ENCODE measurements at places on chromosomes 5 and 9.

GRCh38 chr9:84314306-84314705 is 26.3 kb downstream of the SLC28A3 start:
- DNase-seq, result no peak

GRCh38 chr5:36723912-36724311 is 117.5 kb downstream of the SLC1A3 start:
- no peak for DNase-seq

- no peak for DNase-seq
Observed at GRCh38 chr9:1683951-1684350, 331.2 kb upstream of the SMARCA2 start.

- no peak for DNase-seq
Observed at GRCh38 chr5:143195491-143195890, 208.0 kb downstream of the NR3C1 start.

DNA sequence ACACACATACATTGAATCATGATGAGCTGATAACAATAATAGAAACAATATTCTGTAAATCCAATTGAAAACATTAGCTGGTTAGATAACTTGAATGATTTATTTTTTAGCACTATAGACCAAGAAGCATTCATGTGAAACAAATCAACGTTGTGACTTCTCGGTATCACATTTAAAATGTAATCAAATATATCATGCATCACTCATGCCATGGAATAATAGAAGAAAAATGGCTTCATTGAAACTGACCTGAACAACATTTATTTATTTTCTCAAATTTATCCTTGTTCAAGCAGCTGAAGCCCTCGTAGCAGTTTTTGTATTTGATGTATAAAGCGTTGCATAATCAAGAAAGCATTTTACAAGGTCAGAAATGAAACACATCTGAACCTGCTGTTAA is 299.6 kb upstream of the CDH18 start:
- DNase-seq, result no peak

DNA sequence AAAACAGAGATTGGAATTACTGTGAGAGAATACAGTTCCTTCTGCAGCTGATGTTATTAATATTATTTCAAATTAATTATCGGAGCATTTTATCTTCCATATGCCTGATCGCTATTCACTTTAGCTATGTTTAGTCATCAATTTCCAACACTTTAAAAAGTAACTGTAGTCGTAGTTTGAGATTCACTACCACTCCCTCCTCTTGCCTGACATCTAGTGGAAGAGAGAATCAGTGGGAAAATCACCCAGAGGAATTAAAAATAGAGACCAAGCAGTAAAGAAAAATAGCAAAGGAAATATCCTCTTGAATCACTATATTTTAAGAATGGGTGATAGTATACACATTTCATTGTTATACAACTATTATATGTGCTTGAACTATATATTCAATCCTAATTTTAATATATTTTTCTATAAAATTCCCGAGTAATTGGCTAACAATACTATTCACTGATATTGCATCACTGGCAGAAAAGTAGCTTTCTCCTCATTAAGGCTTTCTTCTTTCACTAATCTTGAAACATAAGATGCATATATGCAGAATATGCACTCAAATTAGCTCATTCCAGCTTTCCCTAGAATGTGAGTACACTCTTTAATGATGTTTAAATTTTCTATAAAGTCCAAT is 708.7 kb downstream of the CDH9 start:
- DNase-seq, result no peak

DNA sequence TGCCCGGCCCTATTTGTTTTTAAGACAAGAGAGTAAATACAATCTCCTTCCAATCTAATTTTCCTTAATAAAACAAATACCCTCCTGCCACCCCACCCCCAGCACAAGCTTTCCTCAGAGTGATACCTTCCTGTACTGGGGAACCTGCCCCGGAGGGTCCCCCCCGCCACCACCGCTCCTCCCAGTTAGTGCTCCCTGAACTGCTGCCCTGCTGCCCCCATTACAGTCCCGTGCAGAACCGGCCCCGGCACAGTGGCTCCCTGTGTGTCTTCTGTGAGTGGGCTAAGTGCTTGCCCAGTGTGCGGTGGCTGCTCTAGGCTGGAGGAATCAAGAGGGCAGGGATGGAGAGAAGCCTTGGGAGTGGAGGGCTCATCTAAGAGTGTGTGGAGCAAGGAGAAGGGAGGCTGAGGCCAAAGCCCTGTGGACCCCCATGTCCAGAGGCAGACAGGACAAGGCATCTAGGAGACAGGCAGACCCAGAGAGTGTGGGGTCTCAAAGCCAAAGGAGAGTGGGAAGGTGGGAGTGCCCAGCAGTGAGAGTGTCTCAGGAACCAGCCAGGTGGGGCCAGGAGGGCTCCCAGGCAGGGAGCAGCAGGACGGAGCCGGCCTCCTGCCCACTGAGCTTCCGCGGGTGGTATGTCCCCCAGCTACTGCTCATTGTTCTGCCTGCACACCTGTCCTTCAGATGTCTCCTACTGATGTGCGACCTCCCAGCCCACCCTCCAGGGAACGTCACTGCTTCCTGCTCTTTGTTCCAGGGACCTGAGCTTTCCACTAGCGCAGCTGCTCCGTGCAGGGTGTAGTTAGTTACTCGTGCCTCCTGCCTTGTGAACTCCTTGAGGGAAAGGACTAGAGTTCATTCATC is 129.0 kb downstream of the DAB2IP start:
- DNase-seq, result no peak

GRCh38 chr9:35998333-35998732 is 38.4 kb upstream of the RECK start:
- no peak for DNase-seq

DNA sequence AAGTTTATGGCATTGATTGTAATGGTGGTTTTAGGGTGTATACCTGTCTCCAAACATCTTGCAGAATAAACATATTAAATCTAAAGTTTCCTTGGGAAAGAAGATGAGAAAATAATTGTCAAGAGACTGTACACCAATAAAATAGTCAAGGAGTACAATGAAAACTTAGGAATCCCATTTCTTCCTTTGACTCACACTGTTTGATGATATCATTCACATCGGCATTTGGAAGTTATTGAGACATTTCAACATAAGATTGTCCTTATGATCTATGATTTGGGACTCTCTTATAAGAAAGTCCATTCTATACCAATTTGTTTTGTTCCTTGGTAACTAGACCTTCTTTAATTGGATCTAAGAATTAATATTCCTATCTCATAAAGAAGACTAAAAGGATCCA is 482.7 kb downstream of the RAB3C start:
- DNase-seq, result no peak

DNA sequence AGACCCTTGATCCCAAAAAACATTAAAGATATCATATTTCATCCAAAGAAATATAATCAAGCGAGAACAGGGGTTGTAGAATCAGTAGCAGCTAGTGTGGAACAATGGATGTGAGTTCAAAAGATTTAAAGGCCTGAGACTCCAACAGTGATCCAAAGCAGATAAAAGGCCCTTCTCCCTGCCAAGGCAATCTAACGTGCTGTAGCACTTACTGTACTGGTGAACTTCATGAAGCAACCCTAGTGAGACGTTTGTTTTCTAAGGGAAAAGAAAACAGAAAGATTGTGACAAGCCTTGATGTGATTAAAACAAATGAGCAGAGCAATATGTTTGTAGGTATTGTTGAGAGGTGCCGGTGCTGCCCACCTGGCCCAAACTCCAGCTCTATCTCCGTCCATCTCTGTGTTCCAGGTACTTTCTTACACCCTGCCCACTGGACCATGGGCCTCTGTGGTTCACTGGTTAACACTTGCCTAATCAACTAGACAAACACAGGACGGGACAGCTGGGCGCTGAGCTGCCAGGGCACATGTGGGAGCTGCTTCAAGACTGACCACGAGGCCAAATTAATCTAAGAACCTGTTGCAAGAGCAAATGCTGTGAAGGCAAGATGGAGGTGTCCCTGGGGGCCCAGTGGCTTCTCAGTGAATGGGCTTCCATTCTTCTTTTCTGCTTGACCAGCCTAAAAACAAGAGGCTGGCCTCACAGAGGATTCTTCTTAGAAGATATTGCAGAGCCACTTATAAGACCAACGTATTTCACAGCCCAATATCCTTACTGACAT is 265.5 kb downstream of the CWC27 start:
- no peak for DNase-seq

DNA sequence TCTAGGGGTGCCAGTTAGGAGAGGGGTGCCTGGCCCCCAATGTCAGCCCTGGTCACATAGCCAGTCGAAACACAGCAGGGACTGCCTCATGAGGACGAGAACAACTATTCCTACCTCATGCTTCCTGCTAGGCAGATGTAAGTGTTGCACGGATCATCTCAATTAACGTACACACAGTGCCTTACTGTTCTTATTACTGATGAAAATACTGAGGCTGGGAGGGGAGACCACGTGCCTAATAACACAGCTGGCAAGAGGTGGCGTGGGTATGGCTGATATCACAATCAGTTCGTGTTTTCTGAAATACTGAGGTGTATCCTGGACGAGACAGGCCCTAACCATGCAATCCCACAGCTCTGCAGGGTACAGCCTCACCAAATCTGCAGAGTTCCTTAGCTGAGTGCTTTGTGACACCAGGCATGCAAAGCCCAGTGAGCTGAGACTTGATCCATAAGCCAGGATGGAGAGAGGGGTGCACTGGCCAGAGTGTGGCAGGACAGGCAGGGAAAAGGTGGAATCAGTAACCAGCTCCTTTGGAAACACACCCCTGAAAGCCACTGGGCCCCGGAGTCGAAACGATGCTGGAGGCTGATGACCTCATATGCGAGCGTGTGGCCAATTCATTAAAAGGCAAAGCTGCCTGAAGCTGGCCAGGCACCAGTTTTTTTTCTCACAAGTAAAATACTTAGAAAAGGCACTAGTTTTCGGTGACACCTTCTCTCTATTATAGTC is 63.9 kb downstream of the PRRT1B start:
- no peak for DNase-seq

DNA sequence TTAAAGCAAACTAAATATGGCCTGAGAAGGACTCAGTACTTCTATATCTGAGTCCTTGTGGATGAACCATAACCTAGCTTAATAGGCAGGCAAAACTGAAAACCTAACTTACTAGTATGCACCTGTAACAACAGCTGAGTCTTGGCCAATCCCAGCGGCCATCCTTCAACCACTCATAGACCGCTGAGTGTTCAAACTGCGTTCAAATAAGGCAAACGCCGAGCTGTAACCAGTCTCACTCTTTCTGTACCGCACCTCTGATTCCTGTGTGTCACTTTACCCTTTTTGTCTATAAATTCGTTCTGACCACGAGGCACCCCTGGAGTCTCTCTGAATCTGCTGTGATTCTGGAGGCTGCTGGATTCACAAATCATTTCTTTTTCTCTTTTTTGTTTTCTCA is 170.5 kb downstream of the COL23A1 start:
- no peak for DNase-seq

DNA sequence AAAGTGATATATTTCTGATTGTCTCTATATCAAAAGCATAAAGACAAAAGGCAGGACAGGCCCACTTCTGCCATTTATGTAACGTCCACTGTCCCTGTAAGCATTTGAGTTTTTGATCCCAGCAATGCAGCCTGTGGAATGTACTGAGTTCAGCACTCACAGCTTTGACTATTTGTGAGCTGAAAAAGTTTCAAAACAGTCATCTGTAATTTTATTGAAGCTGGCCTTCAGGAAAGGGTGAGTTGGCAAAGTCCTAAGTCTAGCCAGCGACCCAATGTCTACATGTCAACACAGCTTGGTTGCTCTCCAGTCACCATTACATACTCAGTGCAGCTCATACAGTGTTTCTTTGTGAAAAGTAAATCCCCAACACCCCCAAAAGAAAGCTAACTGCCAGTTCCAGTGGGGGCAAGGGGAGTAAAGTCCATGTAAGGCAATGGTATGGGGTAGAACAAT is 9.7 kb downstream of the LIFR start:
- DNase-seq, result no peak

DNA sequence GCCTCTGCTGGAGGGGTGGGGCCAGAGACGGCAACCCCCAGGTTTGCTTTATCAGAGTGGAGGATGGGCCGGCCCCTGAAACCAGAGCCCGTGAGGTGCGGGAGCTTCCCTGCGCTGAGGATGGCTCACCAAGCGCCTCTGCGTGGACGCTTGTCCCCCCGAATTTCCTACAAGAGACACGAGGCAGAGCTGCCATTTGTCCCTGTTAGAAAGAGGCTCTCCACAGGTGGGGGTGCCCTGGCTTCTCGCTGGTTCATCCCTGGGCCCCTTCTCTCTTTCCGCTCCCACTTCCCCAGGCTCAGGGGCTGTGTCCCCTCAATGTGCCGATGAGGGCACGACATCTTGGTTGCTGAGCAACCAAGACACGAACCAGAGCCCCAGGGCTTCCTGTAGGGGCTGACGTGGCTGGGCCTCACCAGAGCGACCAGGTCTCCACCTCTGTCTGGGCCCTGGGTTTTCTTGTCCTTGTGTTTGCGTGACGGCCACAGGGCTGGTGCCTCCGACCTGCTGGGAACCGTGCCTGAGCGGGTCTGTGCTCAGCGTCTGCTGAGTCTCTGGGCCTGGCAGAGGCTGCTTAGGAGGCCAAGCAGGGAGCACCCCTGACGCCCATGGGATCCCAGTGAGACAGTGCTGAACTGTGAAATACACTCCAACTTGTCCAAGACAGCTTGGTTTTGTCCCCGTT is 119.6 kb upstream of the COL5A1 start:
- no peak for DNase-seq

DNA sequence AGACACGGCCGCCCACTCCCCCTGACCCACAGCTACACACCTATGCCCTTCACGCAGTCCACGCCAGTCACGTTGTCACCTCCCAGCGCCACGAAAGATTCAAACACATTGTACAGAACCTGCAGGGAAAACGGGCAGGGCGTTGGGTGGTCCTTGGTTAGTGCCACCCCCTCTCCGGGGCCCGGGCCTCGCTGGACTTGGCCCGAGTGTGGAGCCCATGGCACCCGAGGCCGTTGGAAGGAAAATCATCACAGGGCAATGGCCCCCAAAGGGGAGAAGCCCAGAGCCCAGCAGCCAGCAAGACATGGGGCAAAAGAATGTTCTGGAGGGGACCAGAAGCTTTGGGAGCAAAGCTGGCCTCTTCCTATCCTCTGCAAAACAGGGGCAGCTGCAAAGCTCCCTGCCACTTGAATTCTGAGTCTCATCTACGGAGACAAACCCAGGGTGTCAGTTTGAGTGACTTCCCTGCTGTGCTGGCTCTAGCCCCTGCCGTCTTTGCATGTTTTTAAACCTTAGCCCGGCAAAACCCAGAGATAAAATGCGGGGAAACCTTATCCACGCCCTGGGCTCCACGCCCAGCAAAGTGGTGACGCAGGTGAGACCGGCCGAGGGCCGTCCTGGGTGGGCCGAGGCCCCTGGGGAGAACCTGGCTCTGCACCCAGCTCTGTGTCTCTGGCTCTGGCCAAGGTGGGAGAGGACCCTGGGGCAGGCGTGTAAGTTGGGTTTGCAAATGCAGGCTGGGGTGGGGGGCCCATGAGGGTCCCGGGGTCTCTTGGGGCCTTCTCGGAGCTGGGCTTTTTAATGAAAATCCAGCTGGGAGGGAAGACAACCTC is 38.9 kb downstream of the SLC9A3 start:
- no peak for DNase-seq

DNA sequence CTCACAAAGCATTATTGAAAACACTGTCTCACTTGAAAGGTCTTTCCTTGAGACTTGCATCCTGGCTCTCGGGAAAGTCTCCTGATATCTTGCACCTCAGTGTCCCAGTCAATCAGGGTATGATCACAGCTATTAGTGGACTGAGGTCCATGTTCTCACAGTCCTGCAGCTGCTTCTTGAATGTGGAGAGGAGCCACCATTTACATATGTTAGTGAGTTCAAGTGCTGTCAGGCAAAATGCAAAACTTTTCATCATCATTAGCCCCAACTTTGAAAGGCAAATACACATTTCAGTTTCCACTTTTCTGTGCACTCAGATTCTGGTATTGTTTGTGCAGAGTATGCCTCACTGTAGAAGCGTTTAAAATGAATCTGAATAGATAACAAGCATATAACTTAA is 111.6 kb downstream of the SNX18 start:
- no peak for DNase-seq
